ENCODE measurements at places on chromosomes 16 and 17. TPM values are rescaled to one million over a fixed set of nuclear protein-coding genes. Genes with fewer than 3 reads are reported as not detected.

The CAVIN1 gene
- 92.0 TPM for polyA plus RNA-seq

The CYB5B gene
- polyA plus RNA-seq, result 54.5 TPM

The FZD2 gene
- 0.61 TPM for polyA plus RNA-seq

The SETD1A gene
- polyA plus RNA-seq, result 9.4 TPM

The SPATA33 gene
- polyA plus RNA-seq, result 2.3 TPM

The MYADML2 gene
- polyA plus RNA-seq, result 9.1 TPM

The KRT24 gene
- polyA plus RNA-seq, result not detected

The NRN1L gene
- 0.38 TPM for polyA plus RNA-seq

Measured in psoas muscle (tissue), 8 donors.